Calu3 (cell line): ENCODE measurements at places on chromosomes 6 and 20.

GRCh38 chr6:166398348-166398747 lies 15.6 kb upstream of the MPC1 start:
- H3K4me1 ChIP-seq, result no peaks in the 10 kb centered on the region
- no peak for DNase-seq
- H3K36me3 ChIP-seq, result peaks cover 6% of the 10 kb centered on the region
- no peak overlapping the region for H3K27ac ChIP-seq

- peaks cover 35% of the 10 kb centered on the region for H3K4me1 ChIP-seq
- DNase-seq, result no peak
- no peaks in the 10 kb centered on the region for H3K36me3 ChIP-seq
- H3K27ac ChIP-seq, result peak overlapping the region; percentile 86
- no peaks in the 10 kb centered on the region for H3K27me3 ChIP-seq
Measured at GRCh38 chr6:88008831-88009231, 38.8 kb upstream of the SPACA1 start.

DNA sequence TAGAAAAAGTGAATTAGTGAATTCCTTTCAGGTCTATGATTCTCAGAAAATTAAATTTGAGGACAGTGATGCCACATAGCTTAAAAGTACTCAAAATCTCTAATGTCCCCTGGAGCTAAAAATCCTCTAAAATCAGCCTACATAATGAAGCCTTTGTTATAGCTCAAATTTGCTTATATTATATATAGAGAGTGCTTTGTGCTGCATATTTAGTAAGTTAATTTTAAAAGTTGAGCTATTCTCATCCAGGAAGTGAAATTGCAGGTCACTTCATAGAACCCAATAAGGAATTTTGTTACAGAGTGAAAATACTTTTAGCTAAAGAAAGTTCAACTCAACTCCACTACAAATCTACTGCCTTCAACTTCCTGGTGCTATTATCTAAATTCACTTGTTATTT lies 507.5 kb upstream of the MAP3K7 start:
- no peaks in the 10 kb centered on the region for H3K27me3 ChIP-seq
- H3K27ac ChIP-seq, result no peak overlapping the region
- no peaks in the 10 kb centered on the region for H3K36me3 ChIP-seq
- DNase-seq, result no peak
- no peaks in the 10 kb centered on the region for H3K4me1 ChIP-seq

GRCh38 chr6:144820270-144820669 lies 535.1 kb downstream of the UTRN start:
- H3K4me1 ChIP-seq, result no peaks in the 10 kb centered on the region
- H3K36me3 ChIP-seq, result no peaks in the 10 kb centered on the region
- no peaks in the 10 kb centered on the region for H3K27me3 ChIP-seq
- no peak overlapping the region for H3K4me3 ChIP-seq

GRCh38 chr6:91500689-91501303 lies 913.9 kb upstream of the MAP3K7 start:
- no peaks in the 10 kb centered on the region for H3K36me3 ChIP-seq
- no peaks in the 10 kb centered on the region for H3K4me1 ChIP-seq
- H3K27ac ChIP-seq, result no peak overlapping the region
- no peak for DNase-seq
- no peaks in the 10 kb centered on the region for H3K27me3 ChIP-seq

- no peaks in the 10 kb centered on the region for H3K4me1 ChIP-seq
- no peak for DNase-seq
- H3K27me3 ChIP-seq, result peaks cover 13% of the 10 kb centered on the region
- no peak overlapping the region for H3K27ac ChIP-seq
- no peaks in the 10 kb centered on the region for H3K36me3 ChIP-seq
- H3K4me3 ChIP-seq, result no peak overlapping the region
Measured at GRCh38 chr20:61317966-61318530, 66.0 kb downstream of the CDH4 start.

GRCh38 chr6:36094753-36095496 lies 35.4 kb upstream of the MAPK13 start:
- no peak overlapping the region for H3K4me3 ChIP-seq
- H3K27me3 ChIP-seq, result no peaks in the 10 kb centered on the region
- peaks cover 27% of the 10 kb centered on the region for H3K4me1 ChIP-seq
- peaks cover 28% of the 10 kb centered on the region for H3K36me3 ChIP-seq
- peak overlapping the region; percentile 89 for H3K27ac ChIP-seq

GRCh38 chr6:3326981-3327380 lies 68.2 kb downstream of the PSMG4 start:
- no peaks in the 10 kb centered on the region for H3K36me3 ChIP-seq
- no peak for DNase-seq
- H3K27me3 ChIP-seq, result peaks cover 12% of the 10 kb centered on the region
- H3K27ac ChIP-seq, result no peak overlapping the region
- H3K4me1 ChIP-seq, result peaks cover 15% of the 10 kb centered on the region
- no peak overlapping the region for H3K4me3 ChIP-seq

GRCh38 chr6:13873288-13874190 lies 51.2 kb upstream of the RNF182 start:
- H3K4me1 ChIP-seq, result peaks cover 17% of the 10 kb centered on the region
- DNase-seq, result peak; percentile 85
- peak overlapping the region; percentile 90 for H3K4me3 ChIP-seq
- peak overlapping the region; percentile 81 for H3K27ac ChIP-seq

DNA sequence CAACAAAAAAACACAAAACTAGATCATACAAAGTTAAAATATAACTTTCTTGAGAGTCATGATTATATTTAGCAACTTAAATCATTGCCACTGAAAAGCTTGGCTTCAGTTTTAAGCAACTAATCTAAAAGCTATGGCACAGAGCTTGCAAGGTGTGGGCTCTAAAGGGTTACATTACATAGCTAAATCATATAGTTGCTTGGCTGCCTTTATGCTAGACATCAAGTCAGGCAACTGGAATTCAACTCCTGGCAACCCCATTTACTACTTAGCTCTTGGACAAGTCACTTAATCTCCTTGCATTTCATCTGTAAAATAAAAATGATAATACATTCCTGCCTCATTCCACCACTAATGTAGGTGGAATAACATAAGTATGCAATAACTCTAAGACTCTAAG lies 40.9 kb upstream of the GCM1 start:
- no peaks in the 10 kb centered on the region for H3K27me3 ChIP-seq
- no peak overlapping the region for H3K27ac ChIP-seq
- H3K36me3 ChIP-seq, result peaks cover 7% of the 10 kb centered on the region
- peaks cover 17% of the 10 kb centered on the region for H3K4me1 ChIP-seq
- H3K4me3 ChIP-seq, result no peak overlapping the region

GRCh38 chr6:26501482-26501986 lies 1.4 kb downstream of the BTN1A1 start:
- DNase-seq, result peak; percentile 32
- peak overlapping the region; percentile 67 for H3K4me3 ChIP-seq
- peaks cover 10% of the 10 kb centered on the region for H3K4me1 ChIP-seq
- H3K36me3 ChIP-seq, result peaks cover 5% of the 10 kb centered on the region
